ENCODE measurements at places on chromosomes 4 and X.

DNA sequence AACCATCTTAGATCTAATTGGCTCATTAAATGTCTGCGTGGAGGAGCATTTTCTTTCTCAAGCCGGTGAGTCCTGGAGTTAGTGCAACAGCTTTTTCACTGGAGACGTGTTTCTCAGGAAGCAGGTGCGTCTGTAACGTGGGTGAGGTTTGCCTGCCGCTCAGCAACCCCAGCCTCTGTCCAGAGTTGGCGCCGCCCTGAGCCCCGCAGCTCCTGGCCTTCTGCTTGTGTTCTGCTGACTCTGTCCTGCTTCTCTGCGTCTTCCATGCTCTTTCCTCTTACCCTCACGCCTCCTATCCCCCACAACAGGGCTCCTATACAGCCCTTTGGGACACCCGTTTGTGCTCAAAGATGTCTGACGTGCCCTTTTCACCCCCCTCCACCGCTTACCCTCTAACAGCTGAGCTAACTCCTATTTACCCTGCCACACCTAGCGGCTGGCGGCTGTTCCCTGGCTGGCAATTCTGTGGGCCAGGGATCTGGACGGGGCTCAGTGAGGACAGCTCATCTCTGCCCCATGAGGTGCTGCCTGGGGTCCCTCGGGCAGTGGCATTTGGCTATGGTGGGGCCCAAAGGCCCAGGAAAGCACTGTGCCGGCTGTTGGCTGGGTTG, 18.8 kb downstream of the DOK7 start:
- DNase-seq: no peak

DNA sequence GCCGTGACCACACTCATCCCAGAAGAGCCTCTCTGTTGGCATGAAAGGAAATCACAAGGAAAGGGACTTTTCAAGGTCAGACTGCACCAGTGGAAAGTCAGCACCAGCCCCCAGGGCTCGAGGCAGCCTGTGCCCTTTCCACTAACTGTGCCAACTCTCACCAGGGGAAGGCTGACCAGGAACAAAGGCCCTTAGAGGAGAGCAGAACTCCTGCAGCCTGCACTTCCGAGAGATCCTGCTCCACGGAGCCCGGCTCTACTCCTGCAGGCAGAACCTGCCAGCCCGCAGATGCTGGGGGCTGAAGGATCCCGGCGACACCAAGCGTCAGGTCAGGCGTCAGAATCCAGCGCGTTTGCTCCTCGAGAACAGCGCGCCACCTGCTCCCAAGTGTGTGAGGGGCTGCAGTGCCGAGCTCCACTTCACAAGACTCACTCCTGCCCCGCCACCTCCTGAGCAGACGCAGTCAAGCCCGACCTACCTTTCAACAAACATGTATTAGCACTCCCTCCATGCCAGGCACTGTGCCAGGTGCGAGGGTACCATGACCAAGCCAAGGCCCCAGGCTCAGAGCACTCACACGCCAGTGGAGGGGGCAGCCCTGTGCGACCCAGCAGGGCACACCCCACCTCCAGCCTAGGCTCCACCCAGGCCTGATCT, 13.6 kb upstream of the HELT start:
- DNase-seq: no peak

DNA sequence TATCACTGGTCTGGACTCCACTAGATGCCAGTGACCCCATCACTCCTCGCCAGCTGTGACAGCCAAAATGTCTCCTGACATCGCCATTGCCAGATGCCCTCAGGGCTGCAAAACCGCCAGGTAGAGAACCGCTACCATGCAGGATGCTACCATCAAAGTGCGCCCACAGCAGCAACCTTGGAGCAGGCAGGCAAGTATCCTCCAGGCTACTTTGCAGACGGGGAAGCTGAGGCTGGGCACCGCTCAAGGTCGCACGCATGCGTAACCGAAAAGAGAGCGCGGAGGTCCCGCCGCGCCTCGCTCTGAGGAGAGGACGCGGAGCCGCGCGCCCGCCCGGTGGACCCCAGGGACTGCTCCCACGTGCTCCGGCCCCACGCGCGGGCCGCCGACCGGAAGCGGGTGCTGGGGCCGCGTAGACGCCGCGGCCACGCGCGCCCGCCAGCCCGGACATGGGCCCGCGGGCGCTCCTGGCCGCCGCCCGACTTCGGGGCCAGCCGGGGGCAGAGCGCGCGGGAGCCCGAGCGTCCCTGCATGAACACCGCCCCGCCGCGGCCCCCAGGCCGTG, at the start of gene STS:
Gene STS, plus strand, starts transcription at position 300 of the 565 bp plus-strand sequence. CDS start 105,488 bp downstream, outside the sequence.
- DNase-seq: no peak

DNA sequence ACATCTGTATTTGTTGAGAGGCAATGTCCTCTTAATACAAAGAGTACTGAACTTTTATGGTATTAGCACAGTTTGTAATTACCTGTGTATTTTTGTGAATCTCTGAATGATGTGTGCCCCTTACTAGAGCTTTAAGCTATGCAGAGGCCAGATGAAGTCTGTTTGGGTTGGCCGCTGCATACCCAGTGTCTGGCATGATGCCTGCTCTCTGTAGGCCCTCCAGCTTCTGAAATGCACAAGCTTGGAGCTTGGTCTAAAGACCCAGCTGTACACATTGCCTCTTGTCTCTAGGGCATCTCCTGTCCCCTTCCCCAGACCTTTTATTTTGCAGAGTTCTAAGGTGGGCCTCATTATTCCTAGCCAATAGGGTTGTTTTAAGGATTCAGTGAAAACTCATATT, 68.6 kb downstream of the CDS1 start:
- no peak for DNase-seq

- DNase-seq: no peak
Observed at GRCh38 chr4:22389240-22389870, 126.5 kb downstream of the ADGRA3 start.

- DNase-seq: no peak
Observed at GRCh38 chr4:140937866-140938265, 181.7 kb upstream of the TBC1D9 start.
